ENCODE measurements at places on chromosomes 6 and 20.

GRCh38 chr6:102732898-102733297 lies 1339.4 kb downstream of the GRIK2 start:
- no peak for DNase-seq

GRCh38 chr6:67558985-67559384 lies 1076.1 kb upstream of the ADGRB3 start:
- DNase-seq: no peak

DNA sequence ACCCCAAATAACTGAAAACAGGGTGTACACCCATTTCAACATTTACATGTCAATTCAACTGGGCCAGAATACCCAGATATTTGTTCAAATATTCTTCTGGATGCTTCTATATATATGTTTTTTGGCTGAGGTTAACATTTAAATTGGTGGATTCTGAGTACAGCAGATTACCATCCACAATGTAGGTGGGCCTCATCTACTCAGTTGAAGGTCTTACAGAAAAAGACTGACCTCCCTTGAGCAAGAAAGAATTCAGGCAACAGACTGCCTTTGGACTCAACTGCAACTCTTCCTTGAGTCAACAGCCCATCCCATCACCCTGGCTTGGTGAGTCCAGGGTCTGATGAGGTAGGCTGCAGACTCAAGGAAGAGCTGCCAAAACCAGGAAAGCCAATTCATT lies 84.1 kb downstream of the ATG5 start:
- no peak for DNase-seq

DNA sequence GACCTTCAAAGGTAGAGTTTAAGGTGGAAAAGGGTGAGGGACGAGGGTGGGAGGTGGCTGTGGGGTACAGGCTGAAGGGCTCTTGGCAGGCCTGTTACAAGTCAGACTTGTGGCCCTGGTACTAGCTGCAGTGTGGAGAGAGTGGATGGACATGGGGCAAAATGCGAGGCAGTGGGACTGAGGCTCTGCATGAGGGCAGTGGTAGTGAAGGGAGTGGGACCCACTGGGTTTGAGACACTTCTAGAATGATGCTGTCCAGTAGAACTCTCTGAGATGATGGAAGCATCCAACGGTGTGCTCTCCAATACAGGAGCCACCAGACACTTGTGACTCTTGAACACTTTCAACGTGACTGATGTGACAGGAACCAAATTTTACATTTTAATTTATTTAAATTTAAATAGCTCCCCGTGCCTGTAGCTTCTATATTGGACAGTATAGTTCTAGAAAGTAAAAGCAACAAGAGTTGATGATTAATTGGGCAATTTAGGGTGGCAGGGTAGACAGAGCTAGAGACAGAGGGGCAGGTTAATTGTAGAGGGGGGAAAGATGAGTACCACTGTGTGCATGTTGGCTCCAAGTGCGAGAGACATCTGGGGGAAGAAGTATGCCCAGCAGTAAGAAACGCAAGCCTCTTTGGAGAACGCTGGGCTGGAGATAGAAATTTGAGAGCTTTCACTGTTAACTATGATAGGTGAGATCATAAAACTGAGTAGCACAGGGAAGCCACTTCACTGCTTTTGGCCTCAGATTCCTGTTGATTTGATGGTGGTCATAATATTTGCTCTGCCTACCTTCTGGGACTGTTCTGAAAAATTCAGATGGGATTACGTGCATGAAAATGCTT lies 77.5 kb downstream of the TXNDC5 start:
- no peak for DNase-seq

- no peak for DNase-seq
These were observed 109.5 kb upstream of the NFATC2 start for GRCh38 chr20:51651921-51652549.

- no peak for DNase-seq
These were observed 19.2 kb downstream of the AGPAT4 start for GRCh38 chr6:161254464-161255253.

GRCh38 chr6:15081447-15081846 lies 164.4 kb upstream of the JARID2 start:
- no peak for DNase-seq

DNA sequence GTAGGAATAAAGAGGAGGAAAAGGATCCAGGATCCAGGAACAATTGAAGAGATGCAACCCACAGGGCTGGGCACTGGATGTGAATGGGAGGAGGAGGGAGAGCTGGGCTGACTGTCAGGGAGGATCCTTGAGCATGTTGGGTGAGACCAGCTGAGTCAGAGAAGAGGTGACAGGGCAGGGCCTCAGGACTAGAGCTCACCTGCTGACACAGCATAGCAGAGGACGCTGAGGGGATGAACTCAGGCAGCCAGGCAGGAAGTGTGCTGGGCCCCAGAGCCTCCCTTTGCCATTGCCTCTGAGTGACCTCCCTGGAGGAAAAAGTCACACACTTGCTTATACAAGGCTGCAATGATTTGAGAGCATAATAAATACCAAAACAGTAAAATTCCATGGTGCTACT lies 72.3 kb downstream of the ZNF133 start:
- no peak for DNase-seq

- no peak for DNase-seq
These were observed 2.4 kb downstream of the MICAL1 start for GRCh38 chr6:109453156-109453555.

DNA sequence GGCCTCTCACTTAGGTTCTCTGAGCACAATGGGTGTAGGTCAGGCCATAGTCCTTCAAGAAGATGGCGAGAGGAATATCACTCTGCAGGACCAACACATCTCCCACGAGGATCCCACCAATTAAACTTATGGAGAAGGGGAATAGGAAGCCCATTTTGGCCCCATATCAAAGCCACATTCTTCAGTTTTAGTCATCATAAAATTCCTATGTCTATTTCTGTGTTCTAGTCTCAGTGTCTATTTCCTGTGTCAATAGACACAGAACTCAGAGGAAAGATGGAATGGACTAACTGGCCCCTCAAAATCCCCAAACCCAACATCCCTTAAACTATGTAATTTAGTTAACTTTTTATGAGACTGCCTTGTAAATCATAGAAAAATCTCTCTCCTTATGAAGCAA lies 216.8 kb downstream of the HACE1 start:
- DNase-seq: no peak

DNA sequence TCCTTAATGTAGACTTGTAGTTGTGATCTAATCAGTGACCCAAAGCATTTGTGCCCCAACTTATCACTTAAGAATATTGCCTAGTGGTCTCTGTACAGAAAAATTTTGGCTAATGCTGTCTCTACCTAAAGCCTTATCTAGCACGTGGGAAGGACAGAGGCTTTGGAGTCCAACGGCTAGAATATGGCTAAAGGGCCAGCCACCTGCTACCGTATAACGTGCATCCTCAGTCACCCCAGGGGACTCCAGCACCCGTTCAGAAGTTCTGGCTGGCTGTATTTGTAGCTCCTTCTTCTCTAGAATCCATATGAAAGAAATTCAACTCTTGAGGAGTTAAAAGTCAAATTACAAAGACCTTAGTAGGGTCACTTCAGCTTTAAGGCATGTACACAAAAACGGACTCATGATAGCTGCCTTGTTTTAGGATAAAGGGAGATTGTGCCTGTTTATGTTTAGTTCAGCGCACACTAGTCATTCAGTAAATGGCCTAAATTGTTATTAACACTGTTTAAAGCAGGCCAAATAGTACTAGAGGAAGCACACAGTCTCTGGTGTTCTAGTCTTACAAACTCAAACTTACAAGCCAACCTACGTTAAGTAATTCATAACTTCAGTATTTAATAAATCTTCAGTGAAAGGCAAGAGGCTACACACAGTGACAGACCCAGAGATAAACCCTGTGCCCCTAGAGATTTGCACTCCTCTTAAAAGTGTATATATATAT lies 407.5 kb upstream of the PLCB4 start:
- DNase-seq: no peak

All from stimulated activated naive B cell treated with anti-CD40 and anti-IgM and Interleukin-4, amounts not matched to agents 10 μg/mL and 1 μg/mL and 100 μg/mL, for 72 hours (primary cell).